ENCODE measurements at places on chromosomes 1 and 21.

- no peak for DNase-seq
These were observed 1.7 kb downstream of the LIN28A start for GRCh38 chr1:26412180-26412840.

DNA sequence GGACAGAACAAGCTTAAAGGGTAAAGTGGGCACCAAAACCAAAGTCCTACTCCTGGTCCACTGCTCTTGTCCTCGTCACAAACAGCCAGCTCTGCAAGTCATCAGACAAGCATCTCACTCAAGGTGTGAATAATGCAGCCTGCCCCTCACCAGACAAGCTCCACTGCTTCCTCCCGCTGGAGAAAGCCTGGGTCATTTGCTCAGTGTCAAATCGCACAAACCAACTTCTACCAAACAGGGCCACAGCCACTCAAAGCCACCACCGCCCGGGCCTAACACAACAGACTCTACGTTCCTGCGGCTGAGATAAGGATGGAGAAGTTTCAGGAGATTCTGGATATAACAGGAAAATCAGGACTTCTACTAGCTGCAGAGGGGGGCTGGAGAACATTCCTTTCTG, 3.3 kb downstream of the SSBP3 start:
- DNase-seq = peak; percentile 41

DNA sequence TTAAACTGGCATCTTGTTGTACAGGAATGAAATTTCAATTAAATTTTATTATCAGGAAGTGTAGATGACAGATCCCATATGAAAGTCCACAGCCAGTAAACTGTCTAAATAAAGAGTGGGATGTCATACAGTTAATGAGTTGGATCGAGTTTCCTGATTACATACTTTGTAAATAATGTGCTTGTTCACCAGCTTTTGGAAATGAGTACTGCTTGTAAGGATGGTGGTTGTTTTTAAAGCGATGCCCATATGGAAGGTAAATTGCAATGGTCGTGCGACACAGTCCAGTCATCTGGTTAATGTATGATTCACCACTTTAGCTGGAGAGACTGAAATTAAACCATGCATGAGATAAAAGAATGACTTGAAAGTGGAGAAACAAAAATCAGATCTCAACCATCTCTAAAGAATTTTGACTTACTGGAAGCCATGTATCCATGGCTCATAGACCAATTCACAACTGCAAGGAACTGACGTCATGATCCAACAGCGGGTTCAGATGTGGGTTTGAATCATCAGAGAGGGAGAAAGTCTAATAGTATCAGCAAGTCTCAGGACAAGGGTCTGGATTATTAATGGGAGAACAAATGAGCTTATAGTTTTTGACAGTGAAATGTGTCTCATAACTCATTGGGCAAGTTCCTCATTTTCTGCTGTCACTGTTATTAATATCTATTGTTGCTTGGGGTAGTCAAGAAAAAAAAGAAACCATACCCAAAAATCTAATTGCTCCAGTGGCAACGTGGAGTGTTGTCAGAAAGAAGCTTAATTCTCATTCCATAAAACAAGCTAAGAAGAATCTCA, 49.0 kb downstream of the MAP10 start:
- DNase-seq = peak; percentile 79

DNA sequence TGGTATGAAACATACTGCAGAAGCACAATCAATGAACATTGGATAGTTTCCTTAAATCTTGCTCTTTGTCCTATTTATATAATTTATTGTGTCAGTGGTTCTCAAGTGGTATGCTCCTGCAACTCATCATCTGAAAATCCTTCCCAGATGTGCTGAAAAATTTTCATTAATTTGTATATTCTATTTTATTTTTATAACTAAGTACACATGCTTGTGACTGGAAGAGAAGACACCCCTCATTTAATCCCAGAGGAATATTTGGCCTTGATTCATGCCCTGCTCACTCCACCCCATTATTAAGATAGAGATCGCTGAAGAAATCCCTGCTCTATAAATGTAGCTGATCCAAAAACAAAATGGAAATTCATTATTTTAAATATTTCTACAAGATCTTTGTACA, 870.5 kb upstream of the CXADR start:
- peak; percentile 25 for DNase-seq

- peak; percentile 40 for DNase-seq
These were observed 5.7 kb downstream of the LRRC71 start for GRCh38 chr1:156926175-156926574.

DNA sequence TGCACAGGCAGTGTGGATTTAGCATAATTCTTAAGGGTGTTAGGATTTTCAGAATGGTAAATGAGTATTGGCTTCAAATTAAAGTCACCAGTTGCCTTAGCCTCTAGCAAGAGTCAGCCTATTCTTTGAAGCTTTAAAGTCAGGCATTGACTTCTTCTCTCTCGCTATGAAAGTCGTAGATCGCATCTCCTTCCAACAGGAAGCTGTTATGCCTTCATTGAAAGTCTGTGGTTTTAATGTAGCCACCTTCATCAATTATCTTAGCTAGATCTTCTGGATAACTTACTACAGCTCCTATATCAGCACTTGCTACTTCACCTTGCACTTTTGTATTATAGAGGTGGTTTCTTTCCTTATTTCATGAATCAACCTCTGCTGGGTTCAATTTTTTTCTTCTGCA, 320.2 kb downstream of the PTPRC start:
- DNase-seq = no peak

- peak; percentile 33 for DNase-seq
These were observed 505 bp upstream of the GNPAT start for GRCh38 chr1:231240531-231240882.

Data from foreskin fibroblast (primary cell).